Smooth muscle cell of bladder (primary cell): ENCODE measurements at places on chromosomes 12 and 14. TPM values are rescaled to one million over a fixed set of nuclear protein-coding genes. Genes with fewer than 3 reads are reported as not detected.

The KIF26A gene
- under 0.01 and 0.14 TPM in 2 replicates for total RNA-seq

The TAS2R30 gene
- total RNA-seq, result 2.9 and 3.3 TPM in 2 replicates

The SMIM41 gene
- 1.4 and 9.8 TPM in 2 replicates for total RNA-seq

The FGD6 gene
- 3.6 and 6.2 TPM in 2 replicates for total RNA-seq

The FITM1 gene
- under 0.01 TPM in 1 of 2 replicates, not detected in the other for total RNA-seq

The NRXN3 gene
- total RNA-seq, result under 0.01 and 0.14 TPM in 2 replicates
